Activated T-helper 9 cell treated with anti-CD3 and anti-CD28 coated beads, Interleukin-2, amount 50 U/mL, for 16 hours (primary cell): ENCODE measurements at places on chromosomes 13 and 19.

- DNase-seq, result no peak
Measured at GRCh38 chr13:30006246-30006645, 155.8 kb upstream of the UBL3 start.

DNA sequence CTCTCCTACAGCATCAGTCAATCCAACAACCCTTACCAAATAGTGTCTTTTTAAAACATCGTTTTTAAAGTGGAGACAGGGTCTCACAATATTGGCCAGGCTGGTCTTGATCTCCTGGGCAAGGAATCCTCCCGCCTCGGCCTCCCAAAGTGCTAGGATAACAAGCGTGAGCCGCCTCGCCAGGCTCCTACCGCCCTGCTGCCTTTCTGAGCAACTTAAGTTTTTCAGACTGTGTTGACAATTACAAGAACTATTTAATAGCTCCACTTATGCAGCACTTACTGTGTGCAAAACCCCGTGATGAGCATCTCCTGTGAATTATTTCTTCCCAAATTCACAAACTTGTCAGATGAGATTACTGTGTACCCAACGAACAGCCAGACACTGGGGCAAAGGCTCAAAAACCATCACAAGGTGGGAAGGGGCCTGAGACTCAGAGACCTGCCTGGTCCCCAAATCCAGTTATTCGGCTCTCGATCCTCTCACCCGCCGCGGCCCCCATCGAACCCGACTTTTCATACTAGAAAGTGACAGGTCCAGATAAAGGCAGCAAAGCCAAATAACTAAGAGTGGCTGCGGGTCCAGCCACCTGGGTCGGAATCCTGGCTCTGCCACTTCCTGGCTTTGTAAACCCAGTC, 581 bp downstream of the RPL18 start:
- no peak for DNase-seq

- no peak for DNase-seq
Measured at GRCh38 chr13:49502954-49503353, 7.2 kb downstream of the PHF11 start.

DNA sequence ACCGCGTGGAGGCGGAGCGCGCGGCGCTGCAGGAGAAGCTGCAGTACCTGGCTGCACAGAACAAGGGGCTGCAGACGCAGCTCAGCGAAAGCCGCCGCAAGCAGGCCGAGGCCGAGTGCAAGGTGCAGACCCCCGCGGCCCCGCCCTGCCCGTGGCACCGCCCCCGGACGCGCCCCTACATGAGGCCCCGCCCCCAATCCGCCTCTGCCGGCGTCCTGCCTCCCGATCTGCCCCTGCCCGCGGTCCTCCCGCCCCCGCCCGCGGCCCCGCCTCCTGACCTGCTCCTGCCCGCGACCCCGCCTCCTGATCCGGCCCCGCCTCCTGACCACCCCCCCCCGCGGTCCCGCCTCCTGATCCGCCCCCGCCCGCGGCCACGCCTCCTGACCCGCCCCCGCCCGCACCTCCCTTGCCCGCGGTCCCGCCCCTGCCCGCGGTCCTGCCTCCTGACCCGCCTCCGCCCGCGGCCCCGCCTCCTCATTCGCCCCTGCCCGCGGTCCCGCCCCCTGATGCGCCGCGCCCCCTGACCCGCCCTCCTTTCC, 11.7 kb downstream of the PRR36 start:
- DNase-seq, result peak; percentile 66
